Activated B cell treated with CpG ODN at 0.5 μM for 24 hours (primary cell): ENCODE measurements at places on chromosomes 4 and X. TPM values are rescaled to one million over a fixed set of nuclear protein-coding genes. Genes with fewer than 3 reads are reported as not detected.

LDB2 gene
- total RNA-seq, result not detected in 2 replicates

ARMCX1 gene
- 0.38 and 0.42 TPM in 2 replicates for total RNA-seq

MANBA gene
- 41.2 and 55.3 TPM in 2 replicates for total RNA-seq

OPRPN gene
- total RNA-seq, result not detected in 2 replicates

TRIML2 gene
- not detected in 2 replicates for total RNA-seq

LGI2 gene
- total RNA-seq, result not detected in 2 replicates

MYL5 gene
- 21.9 and 24.6 TPM in 2 replicates for total RNA-seq

MAGEB17 gene
- not detected in 2 replicates for total RNA-seq

STAG2 gene
- total RNA-seq, result 84.0 and 86.6 TPM in 2 replicates

CXCL5 gene
- total RNA-seq, result not detected in 2 replicates

AFM gene
- total RNA-seq, result not detected in 2 replicates

DOK7 gene
- total RNA-seq, result 2.7 TPM in 2 replicates

SLBP gene
- 34.0 and 37.8 TPM in 2 replicates for total RNA-seq

SRD5A3 gene
- total RNA-seq, result 4.5 and 5.7 TPM in 2 replicates

RPS6KA6 gene
- total RNA-seq, result 0.51 and 0.81 TPM in 2 replicates

DMD gene
- total RNA-seq, result 18.5 and 22.9 TPM in 2 replicates

LRIT3 gene
- 0.22 and 0.24 TPM in 2 replicates for total RNA-seq

ANKRD50 gene
- total RNA-seq, result 0.61 and 0.78 TPM in 2 replicates

RAP2C gene
- total RNA-seq, result 43.8 and 49.8 TPM in 2 replicates
